GM12892 (cell line): ENCODE measurements at places on chromosomes 16 and 17.

GRCh38 chr17:58630883-58631522 is 60.8 kb downstream of the TEX14 start:
- DNase-seq, result no peak

DNA sequence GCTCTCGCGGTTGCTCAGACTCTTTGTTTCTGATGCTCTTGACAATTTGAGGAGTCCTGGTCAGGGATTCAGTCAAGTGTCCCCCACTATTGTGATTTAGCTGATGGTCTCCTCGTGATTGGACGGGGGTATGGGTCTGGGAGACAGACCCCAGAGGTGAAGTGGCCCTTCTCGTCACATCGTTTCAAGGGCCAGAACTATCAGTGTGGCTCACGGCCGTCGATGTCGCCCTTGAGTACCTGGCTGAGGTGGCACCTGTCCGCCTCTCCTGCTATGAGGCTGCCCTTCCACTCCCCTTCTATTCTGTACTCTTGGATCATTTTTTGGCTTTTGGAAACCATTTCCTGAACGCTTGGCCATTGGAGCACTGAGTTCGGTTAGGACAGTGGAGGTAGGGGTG is 7.4 kb upstream of the MEAK7 start:
- DNase-seq, result no peak

GRCh38 chr17:22233382-22233781 is 541.1 kb downstream of the KCNJ18 start:
- DNase-seq, result no peak

DNA sequence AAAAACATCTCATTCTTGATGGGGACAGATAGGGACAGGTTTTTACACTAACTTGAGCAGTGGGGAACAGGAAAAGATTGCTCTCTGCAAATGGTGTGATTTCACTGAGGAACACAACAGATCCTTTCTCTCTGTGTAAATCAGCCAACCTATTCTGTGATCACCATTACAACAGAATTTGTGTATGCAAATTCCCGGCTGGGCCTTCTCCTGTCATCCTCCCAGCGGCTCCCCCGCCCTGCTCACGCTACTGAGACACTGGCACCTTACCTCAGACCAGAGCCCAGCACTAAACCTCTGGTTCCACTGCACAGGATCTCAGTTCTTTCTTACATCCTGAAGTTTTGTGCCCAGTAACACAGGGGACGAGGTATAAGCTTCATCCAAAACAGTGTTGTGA is 97.0 kb upstream of the FA2H start:
- DNase-seq, result no peak

DNA sequence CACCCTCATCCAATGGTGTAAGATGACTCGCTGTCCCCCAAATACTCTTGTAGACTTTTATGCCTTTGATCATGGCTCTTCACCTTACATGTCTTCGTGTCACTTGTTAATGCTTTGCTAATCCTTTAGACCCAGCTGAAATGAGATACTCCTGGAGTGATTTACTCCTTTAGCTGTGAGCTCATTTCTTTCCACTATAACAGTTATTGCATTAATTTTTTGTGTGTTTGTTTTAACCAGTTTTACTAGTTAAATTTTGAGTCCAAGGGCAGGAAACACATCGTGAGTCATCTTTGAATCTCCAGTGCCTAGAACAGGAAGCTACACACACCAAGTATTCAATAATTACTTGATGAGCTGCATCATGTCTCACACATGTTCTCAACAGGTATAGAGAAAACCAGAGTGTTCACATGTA is 6.5 kb upstream of the CTCF start:
- no peak for DNase-seq

DNA sequence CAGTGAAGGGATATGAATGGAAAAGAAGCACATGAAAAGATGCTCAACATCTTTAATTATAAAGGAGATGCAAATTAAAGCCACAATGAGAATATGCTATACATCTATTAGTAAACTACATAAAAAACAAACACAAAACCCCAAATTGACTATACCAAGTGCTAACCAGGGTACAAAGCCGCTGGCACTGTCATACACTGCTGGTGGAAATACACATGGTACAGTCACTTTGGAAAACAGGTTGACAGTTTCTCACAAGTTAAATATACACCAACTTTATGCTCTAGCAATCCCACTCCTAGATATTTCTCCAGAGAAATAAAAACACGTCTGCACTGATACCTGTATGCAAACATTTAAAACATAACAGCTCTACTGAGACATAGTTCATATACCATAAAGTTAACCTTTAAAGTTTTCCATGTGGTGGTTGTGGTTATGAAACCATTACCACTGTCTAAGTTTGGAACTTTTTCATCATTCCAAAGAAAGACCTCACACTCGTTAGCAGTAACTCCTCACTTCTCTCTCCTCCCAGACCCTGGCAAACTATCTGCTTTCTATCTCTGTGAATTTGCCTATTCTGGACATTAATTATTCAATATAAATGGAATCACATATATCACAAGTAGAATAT is 42.7 kb downstream of the ADGRG5 start:
- no peak for DNase-seq

- no peak for DNase-seq
These were observed 8.6 kb downstream of the ADGRG1 start for GRCh38 chr16:57637020-57637419.

DNA sequence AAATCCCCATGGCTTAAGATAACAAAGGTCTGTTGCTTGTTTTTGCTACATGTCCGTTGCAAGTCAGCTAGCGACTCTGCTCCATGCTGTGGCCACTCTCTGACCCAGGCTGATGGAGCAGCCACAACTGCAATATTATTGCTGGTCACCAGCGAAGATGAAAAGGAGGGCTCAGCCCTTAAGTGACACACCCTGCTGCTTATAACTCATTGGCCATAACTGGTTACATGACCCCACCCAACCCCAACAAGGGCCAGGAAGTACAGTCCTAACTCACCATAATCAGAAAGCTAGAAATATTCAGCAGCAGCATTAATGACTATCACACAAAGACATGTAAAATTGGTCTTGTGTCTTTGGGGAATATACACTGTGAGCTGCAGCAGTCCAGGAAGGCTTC is 224.3 kb downstream of the SOX9 start:
- DNase-seq, result no peak

GRCh38 chr16:68481636-68482035 is 33.3 kb upstream of the SMPD3 start:
- DNase-seq, result no peak

GRCh38 chr16:8877894-8878522 is 4.1 kb upstream of the LITAFD start:
- DNase-seq, result no peak

GRCh38 chr17:54754560-54754959 is 146.1 kb upstream of the TOM1L1 start:
- DNase-seq, result peak; percentile 3

GRCh38 chr16:87970186-87970585 is 19.0 kb downstream of the BANP start:
- no peak for DNase-seq

DNA sequence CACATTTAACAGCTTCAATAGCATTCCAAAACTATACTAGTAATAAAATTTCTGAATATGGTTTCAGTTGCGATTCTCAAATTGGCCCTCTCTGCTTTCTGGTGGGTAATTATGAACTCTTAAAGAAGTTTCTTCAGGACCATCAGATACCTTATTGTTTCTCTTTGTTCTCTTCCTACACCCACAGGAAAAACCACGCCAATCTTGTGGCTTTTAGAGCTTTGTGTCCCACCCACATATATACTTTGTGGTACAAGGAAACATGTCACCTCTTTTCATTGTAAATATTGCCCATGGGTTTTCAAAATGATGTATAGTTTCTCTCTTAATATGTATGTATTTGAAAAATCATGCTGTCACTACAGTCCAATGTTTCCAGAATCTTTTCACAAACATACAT is 12.1 kb downstream of the ABCA9 start:
- no peak for DNase-seq

GRCh38 chr16:82653550-82654511 is 27.1 kb downstream of the CDH13 start:
- DNase-seq, result peak; percentile 23

- no peak for DNase-seq
These were observed 32.6 kb downstream of the SDK2 start for GRCh38 chr17:73611630-73612029.

DNA sequence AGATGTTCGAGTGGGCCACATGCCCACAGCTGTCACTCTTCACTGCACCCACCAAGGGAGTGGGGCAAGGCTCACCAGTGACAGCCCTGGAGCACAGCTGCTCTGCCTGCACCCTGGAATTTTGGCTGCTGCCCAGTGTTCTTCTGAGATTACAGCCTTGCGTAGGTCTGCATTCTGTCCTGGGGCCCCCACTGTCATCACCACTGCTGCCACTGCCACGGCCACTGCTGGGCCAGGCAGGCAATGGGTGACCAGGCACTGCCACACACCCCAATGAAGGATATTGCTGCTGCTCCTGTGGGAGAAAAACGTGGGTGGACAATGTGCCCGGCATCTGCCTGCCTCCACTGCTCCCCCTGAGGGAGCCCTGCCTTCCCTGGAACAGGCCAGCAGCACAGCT is 1717.0 kb downstream of the TP53TG3F start:
- no peak for DNase-seq

GRCh38 chr17:21193031-21193430 is 20.9 kb downstream of the TMEM11 start:
- no peak for DNase-seq

- DNase-seq, result no peak
These were observed 59.7 kb downstream of the SDR42E1 start for GRCh38 chr16:81951564-81951963.

GRCh38 chr16:25264597-25264996 is 7.0 kb upstream of the ZKSCAN2 start:
- DNase-seq, result no peak

DNA sequence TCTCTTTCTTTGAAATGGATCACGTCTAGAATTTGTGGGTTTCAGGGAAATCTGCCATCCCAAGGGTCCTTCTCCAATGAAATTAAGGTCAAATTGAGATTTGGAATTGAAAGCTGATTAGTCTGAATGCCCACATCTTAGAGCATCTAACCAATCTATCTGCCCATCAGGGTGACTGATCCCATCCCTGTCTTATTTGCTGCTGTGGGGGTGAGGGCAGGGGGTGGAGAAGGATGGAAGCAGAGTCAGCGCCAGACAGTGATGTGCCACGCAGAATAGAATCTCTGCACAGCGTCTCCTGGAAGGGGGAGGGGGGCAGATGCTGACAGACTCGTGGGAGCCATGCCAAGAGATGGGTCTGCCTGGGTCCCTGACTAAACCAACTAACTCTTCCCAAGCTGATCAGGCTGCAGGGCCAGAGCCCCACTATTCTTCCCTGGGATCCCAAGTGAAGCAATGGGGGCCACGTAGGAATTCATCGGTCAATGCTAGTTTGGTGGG is 32.1 kb downstream of the CDK5RAP3 start:
- DNase-seq, result no peak

- DNase-seq, result no peak
These were observed 9.8 kb upstream of the TNFSF12 start for GRCh38 chr17:7538891-7539545.

- DNase-seq, result no peak
These were observed 14.8 kb downstream of the CNOT1 start for GRCh38 chr16:58614860-58615259.

DNA sequence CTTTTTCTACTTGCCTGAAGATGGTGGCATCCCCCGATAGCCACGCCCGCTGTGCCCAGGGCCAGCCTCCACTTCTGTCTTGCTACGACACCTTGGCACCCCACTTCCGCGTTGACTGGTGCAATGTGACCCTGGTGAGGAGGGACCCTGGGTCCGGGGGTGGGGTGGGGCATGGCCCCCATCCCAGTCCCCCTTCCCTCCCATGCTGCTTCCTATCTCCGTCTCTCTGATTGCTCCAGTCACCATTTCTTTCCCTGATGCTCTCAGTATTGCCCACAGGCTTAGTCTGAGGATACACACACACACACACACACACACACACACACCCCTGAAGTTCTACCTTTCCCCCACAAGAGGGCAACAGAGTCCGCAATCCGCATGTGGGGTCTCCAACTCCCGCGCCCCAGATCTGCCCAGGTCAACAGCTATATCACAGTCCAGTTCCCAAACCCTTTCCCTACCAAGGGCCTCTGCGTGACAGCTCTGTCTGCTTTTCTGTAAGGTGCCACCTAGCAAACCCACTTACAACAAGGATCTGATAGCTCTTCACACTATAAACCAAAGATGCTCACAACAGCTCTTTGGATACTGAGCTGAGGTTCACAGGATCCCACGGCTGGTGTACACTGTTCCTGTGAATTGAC is 3.4 kb downstream of the SGCA start:
- DNase-seq, result peak; percentile 59

DNA sequence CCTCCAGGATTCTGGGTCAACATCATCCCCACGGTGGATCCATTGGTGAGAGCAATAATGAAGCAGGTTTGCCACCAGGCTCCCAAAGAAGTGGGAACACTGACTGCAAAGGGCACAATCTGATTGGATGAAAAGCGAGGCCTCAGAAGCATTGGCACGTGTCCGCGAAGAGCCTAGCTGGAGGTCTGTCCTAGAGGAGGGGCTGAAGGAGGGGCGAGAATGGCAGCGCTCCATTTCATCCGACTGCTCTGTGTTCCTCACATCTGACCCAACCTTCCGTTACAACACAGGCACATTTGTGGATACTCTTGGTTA is 79.9 kb downstream of the MRC2 start:
- DNase-seq, result no peak

DNA sequence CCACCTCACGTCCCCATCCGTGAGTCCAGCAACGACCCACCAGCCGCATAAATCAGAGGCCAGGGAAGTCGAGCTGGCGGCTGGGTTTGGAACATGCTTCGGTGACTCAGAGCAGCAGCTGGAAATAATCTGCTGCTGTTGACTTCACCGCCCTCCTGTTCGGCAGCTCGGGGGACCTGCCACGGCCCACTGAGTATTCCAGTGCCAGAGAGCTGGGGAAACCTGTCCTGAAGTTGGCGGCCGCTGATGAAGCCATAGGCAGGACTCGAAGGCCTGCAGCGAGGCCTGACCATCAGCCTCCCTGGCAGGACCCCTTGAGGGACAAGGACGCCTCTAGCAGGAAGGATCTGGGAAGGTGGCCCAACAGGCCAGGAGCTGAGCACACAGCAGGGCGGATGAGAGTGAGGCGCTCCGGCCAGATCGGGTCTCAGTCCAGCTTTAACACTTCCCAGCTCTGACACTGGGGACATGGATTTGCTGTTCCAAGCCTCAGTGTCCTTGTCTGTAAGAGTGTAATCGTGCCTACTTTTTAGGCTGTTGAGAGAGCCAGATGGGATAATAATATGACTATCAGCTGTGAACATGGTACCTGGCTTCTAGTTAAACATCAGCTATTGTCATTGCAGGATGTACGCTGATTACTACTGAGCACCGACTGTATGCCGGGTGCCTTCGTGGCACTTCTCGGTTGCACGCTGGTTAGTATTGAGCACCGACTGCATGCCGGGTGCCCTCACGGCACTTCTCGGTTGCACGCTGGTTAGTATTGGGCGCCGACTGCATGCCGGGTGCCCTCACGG is 50.4 kb upstream of the CIBAR2 start:
- DNase-seq, result no peak

GRCh38 chr16:19776147-19776546 is 58.1 kb downstream of the IQCK start:
- DNase-seq, result no peak

GRCh38 chr17:60630352-60630751 is 30.4 kb downstream of the PPM1D start:
- no peak for DNase-seq
